BJ (cell line): ENCODE measurements at places on chromosomes 12 and 14.
A peak's percentile ranks its signal among the peaks of the same experiment; 100 is the strongest.

- DNase-seq, result no peak
Measured at GRCh38 chr12:28974166-28974565, 174.9 kb upstream of the FAR2 start.

DNA sequence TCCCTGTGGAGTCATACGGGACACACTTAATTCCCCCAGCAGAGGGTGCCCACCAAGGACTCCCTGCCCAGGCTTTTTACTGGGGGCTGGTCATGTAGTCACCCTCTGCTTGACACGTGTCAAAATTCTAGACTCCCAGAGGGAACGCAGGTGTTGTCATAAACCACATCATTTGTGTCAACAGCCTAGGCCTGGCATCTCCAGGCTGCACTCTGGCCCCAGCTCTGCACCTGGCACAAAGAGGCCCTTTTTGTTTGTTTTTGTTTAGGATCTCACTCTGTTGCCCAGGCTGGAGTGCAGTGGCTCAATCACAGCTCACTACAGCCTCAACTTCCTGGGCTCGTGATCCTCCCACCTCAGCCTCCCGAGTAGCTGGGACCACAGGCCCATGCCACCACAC, 21.1 kb downstream of the BRI3BP start:
- no peak for DNase-seq

DNA sequence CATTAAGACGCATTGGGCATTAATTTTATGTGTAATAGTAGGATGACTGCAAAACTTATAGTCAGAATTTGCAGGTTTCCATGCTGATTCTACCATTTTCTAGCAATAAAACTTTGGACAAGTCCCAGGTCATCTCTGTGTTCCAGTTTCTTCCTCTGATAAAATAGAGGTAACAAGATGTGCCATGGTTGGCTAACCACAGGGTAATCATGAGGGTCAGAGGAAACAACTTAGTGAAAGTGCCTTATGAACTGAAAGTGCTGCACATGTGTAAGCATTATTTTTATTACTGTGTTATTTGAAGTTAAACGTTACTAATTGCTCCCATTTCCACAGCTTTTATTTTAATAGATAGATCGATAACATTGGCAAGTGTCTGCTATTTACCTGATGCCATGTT, 21.1 kb downstream of the SMCO2 start:
- no peak for DNase-seq

- no peak for DNase-seq
Measured at GRCh38 chr12:116427200-116427930, 131.8 kb upstream of the MAP1LC3B2 start.

DNA sequence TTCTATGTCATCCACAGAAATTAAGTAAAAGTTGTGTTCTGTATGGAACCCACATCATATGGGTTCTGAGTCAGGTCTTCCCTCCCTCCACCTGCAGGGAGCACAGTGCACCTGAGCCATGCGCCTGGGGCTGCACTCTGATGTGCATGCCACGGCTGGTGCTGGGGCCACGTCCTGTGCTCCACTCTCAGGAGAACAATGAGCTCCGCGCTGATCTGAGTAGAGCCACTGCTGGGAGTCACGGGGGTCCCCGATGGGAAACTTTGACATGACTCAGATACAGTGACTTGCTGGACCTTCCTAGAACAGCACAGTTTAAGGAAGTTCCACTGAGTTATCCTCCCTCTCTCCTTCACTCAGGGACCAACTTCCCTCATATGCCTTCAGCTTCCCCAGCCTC, 683.4 kb downstream of the TMEM121 start:
- DNase-seq, result no peak

GRCh38 chr12:12560587-12561370, 1.9 kb downstream of the DUSP16 start:
- DNase-seq, result no peak

DNA sequence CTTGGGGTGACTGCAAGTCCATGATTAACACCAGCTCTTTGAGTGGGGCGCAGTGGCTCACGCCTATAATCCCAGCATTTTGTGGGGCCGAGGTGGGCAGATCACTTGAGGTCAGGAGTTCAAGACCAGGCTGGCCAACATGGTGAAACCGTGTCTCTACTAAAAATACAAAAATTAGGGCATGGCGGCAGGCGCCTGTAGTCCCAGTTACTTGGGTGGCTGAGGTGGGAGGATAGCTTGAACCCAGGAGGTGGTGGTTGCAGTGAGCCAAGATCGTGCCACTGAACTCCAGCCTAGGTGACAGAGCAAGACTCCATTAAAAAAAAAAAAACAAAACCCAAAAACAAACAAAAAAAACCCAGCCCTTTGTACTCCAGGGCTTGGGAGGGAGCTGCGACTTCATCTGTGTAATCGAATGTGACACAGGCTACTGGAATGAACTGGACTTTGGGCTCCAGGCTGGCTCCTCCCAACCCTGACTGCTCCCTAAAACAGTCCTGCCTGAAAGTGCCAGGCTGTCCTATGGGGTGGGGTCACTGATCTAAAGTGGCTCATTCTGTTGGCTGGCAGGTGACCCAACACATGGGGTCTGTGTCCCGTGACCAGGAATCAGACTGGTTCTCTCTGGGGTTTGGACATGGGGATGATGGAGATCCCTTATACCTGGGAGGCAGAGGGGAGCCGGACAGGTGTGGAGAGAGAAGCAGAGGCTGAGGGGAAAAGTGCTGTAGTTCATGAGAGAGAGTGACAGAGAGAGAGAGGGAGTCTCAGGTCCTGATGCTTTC, 9.3 kb upstream of the C12orf43 start:
- no peak for DNase-seq

GRCh38 chr12:86698641-86698980, 442.4 kb upstream of the MGAT4C start:
- peak; percentile 22 for DNase-seq

- DNase-seq, result no peak
Measured at GRCh38 chr12:49965836-49966235, 4.2 kb downstream of the AQP5 start.

- no peak for DNase-seq
Measured at GRCh38 chr12:89236748-89237383, 115.4 kb downstream of the DUSP6 start.

DNA sequence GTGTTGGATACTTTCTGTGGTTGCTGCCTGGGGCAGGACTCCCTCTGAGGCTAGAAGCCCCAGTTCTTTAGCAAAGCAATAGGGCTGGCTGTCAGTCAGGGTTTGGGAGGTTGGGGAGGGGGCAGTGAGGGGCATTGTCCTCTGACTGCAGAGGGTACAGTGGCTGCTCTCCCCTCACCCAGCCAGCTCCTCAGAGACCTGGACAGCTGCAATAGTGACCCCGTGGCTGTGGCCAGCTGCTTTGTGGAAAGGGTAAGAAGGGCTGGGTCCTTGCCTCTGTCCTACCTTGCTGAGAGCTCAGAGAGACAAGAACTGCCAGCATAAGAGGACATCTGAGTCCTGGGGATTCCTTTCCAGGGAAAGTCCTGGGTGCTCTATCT, 25.8 kb downstream of the PLEKHG3 start:
- no peak for DNase-seq

- no peak for DNase-seq
Measured at GRCh38 chr14:93688239-93688666, 100.0 kb downstream of the PRIMA1 start.

DNA sequence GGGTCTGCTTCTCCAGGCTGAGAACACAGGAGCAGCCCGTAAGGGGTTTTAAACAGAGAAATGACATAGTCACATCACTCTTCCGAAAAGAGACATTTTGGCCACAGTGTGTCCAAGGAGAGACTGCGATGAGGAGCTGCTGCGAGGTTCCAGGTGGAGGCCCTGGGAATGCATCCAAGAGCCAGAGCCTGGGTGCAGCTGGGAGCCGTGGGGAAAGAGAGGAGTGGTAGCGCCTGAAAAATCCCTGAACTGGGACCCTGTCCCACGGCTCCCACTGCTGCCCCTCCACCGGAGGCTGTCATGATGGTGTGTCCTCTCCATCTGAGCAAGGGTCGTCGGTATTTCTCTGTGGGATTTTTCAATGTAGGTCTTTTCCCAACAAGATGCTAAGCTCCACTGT, 146.9 kb downstream of the BCL11B start:
- DNase-seq, result no peak

- no peak for DNase-seq
Measured at GRCh38 chr12:102816816-102817434, 100.1 kb downstream of the PAH start.

GRCh38 chr14:26187996-26188620, 409.7 kb downstream of the NOVA1 start:
- DNase-seq, result no peak

- DNase-seq, result no peak
Measured at GRCh38 chr14:71539650-71540285, 392.5 kb upstream of the RGS6 start.

GRCh38 chr12:119828300-119828699, 48.8 kb downstream of the CIT start:
- DNase-seq, result no peak

DNA sequence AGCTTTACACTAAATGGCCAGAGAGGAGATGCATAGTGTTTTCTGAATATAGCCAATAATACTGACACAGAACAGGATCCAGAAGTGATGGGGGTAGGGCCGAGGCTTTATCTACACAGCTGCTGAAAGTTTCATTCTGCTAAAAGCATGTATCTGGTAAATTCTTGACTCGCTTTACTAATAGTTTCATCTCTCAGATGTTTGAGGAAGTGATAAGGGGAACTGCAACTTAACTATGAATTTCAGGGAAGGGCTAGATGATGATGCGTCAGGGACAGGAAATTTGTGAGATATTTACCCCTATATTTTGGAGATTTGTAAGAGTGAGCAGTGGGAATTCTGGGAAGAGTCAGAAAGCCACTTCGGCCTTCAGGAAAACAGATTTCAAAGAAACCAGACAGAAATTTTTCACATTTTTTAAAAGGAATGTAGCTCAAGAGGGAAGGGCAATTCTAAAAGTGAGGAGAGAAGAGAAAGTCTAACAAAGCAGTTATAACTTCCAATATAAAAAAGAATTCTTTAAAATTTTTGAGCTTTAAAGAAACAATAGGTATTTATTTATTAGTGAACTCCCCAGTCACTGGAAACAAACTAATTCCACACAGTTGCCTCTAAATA, 243.1 kb downstream of the BCAT1 start:
- no peak for DNase-seq

- DNase-seq, result no peak
Measured at GRCh38 chr12:41190338-41190737, 2.2 kb downstream of the PDZRN4 start.

DNA sequence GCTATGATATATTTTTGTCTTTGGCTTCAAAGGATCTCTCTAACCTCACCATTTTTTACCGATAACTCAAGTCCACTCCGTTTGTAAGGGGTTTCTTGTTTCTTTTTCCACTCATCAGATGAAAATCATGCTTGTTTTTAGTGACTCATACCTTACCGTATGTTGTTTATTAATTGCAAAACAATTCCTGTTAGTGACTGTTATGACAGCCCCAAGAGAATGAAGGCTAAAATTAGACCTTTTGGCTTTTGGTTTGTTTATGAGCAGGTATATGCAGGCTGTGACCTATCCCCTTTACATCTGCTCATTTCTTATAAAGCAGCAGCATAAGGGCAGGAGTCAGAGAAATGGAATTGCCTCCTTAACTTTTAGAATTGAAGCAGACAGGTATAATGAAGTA, 319.8 kb downstream of the CEP128 start:
- peak; percentile 55 for DNase-seq

- no peak for DNase-seq
Measured at GRCh38 chr14:56304456-56304855, 186.2 kb downstream of the PELI2 start.

DNA sequence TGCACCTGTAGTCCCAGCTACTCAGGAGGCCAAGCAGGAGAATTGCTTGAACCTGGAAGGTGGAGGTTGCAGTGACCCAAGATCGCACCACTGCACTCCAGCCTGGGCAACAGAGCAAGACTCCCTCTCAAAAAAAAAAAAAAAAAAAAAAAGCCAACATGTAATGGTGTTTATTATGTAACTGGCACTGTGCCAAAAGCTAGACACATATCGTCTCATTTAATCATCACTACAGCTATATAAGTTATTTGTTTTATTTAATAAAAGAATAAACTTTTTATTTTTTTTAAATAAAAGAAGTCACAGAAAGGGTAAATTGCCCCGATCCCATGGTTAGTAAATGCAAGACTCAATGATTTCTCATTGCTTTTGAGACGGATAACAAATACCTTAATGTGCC, 76.9 kb downstream of the PTCSC3 start:
- no peak for DNase-seq

DNA sequence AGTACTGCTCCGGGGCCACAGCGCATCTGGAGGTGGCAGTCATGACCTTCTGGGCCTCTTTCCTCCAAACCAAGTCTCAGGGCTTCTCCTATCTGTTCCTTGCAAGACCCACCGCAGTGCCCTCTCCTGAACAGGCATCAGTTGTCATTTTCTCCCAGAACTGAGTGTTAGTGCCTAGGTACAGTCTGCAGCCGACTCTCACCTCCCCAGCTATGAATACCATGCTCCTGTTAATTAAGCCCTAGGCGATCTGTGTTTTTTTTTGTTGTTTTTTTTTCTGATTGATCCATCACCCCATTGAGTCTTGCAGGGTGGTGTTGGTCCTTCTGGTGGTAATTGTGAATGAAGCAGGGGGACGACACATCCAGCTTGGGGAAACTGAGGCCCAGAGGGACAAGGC, 47.5 kb upstream of the DLK1 start:
- DNase-seq, result no peak

GRCh38 chr12:104218935-104219334, 3.4 kb downstream of the TXNRD1 start:
- DNase-seq, result no peak

- DNase-seq, result no peak
Measured at GRCh38 chr14:74867673-74868072, 8.3 kb downstream of the PROX2 start.

DNA sequence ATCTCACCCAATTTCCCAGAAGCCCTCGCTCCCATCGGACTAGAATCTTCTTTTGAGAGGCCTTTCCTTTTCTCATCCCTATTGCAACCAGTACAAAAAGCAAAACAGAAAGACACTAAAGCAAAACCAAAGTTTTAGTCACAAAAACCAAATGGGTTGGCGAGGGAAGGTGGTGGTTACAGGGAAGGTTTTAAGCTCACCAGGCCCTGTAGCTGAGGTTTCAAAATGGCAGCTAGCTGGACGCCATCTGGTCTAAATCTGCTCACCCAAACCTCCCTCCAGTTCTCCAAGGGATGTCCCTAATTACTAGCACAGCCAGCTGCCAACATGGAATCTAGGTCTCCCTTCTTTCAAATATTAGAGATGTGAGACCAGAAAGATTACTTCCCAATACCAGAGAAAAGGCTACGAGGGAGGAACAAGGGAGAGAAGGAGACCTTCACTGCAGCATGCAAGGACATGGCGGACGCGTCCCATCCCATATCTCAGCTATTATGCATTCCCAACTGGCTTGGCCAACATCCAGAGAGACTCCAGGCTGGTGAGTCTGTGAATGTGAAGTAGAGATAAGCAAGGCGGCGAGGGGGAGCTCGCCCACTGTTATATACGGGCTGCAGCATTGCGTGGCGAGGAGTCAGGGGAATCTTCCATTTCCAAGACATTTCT, 70.8 kb downstream of the DPF3 start:
- no peak for DNase-seq

GRCh38 chr14:32565256-32565655, 236.2 kb downstream of the AKAP6 start:
- no peak for DNase-seq

DNA sequence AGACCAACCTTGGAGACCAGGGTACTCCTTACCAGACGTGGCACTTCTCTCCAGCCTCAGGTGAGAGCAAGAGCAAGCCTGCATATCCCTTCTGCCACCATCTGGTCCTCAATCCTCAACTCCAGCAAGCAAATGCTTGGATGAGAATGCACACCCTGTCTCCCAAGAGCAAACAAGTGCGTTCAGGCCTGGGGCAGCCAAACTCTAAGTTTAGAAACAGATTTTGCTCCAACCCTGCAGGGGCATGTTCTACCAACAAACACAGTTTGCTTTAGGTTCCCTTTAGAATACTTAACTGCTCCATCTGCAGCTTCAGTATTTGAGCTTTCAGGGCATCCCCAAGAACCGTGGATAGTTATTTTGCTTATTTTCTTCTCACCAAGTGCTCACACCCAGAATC, 55.9 kb upstream of the FICD start:
- no peak for DNase-seq
